ENCODE measurements at places on chromosomes 6 and 20.

- DNase-seq = no peak
Measured at GRCh38 chr6:54541541-54541940, 233.3 kb downstream of the TINAG start.

DNA sequence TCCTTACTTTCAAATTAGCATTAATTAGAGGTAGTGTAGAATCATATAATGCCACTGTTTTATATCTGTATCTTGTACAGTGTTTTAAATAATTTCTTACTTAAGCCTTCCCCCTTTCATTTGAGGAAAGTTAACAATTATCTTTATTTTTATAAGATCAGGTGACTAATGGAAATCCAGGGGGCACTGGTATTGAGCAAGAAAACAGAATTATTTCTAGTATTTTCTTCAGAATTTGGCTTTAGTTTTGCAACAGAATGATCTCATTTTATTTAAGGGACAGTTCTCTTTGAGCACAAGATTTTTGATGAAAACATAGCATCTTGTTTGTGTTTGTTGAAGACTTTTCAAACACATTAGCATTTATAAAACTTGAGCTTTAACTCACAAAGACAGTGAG is 55.9 kb downstream of the RNF217 start:
- no peak for DNase-seq

DNA sequence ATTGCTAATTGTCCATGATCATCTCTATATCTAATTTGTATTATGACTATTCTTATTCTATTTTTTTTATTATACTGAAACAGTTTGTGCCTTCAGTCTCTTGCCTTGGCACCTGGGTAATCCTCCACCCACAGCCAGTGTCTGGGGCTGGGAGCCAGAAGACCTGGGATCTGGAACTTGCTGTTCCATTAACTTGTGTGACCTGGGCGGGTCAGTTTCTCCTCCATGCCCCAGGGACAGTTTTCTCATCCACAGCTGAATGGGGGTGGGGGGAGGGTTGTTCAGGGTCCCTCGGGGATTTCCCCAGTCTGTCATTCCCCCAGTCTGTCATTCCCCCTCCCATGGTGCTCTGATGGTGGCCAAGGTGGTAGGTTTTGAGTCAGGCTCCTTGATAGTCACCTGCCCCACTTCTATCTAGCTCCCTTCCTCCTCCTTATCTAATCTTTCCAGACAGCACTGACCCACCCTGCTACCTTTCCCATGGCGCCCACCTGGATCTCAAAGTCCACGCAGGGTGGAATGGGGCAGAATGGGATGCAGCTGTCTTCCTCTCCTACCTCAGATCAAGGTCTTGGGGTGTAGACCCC is 10.9 kb downstream of the ITPR3 start:
- no peak for DNase-seq

GRCh38 chr6:169579407-169580111 is 122.3 kb downstream of the WDR27 start:
- DNase-seq = no peak

- DNase-seq = no peak
Measured at GRCh38 chr6:88662653-88663174, 300.7 kb downstream of the RNGTT start.

- DNase-seq = no peak
Measured at GRCh38 chr6:3361312-3362037, 95.4 kb downstream of the SLC22A23 start.

GRCh38 chr6:114304304-114304887 is 38.4 kb downstream of the HS3ST5 start:
- DNase-seq = peak; percentile 5

DNA sequence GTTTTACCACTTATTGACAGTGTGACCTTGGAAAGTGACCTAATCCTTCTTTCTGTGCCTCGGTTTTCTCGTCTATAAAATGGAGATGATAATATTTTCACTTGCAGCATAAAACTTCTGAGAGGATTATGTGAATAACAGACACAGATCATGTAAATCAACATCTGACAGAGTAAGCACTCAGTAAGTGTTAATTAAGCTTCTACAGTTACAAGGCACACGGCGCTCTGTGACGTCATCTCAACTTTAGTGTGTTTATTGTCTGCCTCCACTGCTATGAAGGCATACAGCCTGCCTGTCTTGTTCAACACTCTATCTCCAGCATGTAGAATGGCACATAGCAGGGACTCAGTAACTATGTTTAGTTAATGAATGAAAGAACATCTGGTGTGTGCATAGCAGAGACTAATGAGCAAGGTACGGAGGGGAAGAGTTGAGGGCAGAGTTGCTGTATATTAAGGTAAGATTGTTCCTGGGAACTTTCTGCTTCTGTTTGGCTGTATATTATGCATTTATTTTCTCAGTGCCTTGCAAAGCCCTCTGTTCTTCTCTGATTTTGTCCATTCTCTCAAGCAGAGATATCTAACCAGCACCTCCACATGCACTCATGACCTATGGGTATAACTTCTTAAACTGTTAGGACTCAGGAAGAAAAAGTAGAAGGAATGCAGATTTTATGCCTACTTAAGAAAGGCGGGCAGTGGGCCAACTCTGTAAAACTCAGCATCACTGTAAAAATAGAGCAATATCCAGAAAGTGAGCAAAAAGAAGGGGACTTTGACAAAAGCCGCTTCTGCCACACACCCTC is 66.4 kb upstream of the STMND1 start:
- DNase-seq = peak; percentile 3

GRCh38 chr20:48544402-48545339 is 283.1 kb downstream of the PREX1 start:
- DNase-seq = peak; percentile 37

DNA sequence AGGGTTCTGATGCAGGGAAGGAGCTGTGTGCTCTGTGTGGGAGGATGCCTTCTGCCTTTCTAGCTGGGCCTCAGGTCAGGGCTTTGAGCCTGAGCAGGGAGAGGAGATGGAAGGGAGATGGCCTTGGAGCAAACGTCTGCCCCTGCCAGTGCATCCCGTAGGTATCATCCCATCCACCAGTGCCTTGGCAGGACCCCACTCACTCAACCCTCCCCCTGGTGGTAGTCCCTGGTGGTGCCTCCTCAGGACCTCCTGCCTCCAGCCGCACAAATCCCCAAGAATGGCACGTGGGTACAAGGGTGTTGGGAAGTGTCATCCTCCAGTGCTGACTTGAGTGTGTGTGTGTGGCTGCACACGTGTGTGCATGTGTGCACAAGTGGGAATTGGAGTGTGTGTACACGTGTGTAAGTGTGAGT is 23.1 kb upstream of the MICB start:
- no peak for DNase-seq

DNA sequence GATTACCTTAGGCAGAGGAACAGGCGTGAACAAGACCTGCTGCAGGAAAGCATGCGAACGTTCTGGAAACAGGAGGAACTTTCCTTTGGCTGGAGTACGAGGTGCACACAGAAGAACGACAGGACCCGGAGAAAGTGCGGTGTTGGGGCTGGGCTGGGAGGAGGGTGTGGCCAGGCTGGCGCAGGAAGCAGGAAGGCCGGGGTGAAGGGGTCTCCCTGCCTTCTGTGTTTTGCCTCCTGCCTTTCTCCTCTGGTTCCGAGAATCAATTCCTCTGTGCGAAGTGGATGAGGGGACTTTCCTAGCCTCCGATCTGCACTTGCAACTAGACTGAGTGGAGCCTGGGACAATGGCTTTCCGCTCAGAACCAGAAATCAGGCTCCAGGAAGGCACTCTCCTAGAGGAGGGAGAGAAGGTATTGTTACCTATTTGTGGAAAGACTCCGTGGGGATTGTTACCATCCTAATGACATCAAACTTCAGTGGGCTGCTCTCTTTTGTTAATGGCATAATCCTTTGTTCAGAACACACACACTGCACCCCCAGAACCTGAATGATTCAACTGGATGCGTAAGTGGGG is 22.9 kb upstream of the PLEKHG1 start:
- no peak for DNase-seq

- no peak for DNase-seq
Measured at GRCh38 chr6:20907486-20908071, 373.3 kb downstream of the CDKAL1 start.

- DNase-seq = no peak
Measured at GRCh38 chr20:52622081-52622480, 350.1 kb upstream of the TSHZ2 start.

- no peak for DNase-seq
Measured at GRCh38 chr20:33097001-33097400, 17.6 kb downstream of the BPIFB4 start.

GRCh38 chr6:151551223-151551857 is 57.5 kb downstream of the CCDC170 start:
- DNase-seq = no peak

DNA sequence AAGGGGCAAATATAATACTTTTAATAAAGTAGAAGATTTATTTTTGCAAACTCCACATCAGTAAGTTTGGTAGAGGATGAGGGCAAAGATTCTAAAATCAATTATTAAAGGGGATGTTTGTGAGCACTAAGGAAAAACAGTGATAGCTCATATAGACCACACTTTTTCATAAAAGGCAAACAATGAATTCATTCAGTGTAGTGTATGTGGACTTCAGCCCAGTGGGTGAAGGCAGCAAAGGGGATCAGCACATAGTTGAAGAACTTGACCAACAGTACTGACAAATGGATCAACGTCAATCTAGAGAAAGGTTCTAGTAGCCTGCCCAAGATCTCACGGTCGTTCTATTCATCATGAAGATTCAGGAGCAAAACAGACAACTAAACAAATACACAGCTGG is 45.3 kb downstream of the MAK start:
- no peak for DNase-seq

DNA sequence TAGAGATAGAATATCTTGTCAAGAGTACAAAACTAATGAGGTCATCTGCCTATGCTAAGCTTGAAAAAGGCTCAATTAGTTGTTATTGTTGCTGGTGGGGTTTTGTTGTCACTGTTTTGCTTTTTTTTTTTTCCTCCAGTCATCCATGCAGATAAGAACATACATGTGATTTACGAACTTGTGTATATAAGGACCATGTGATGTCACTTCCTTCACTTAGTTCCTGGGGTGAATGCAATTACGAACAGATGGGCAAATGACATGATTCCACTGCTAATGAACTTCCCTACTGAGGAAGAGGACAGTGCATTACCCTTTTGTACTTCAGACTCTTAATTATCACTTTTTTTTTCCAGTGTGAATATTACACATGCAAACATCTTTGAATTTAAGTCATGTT is 1175.3 kb upstream of the GJE1 start:
- DNase-seq = no peak

DNA sequence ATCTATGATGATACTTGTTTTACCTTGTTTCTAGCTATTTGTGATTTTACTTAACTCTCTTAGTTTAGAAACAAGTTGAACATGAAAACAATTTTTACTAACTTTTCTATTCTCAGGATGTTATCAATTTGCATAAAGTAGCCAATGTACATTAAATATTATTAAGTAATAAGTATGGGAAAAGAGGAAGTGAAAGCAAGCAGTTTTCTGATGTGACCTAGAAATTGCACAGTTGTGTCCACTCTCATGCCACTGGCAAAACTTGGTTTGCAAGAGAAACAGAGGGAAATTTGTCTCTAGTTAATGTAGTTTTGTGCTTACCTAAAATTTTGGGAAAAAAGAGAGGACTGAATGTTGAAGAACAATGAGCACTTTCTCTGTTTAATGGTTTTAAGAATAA is 19.2 kb upstream of the TSPYL1 start:
- DNase-seq = no peak

GRCh38 chr6:10383331-10384090 is 31.4 kb downstream of the TFAP2A start:
- peak; percentile 33 for DNase-seq

- DNase-seq = peak; percentile 26
Measured at GRCh38 chr6:47126647-47127391, 84.7 kb upstream of the ADGRF1 start.

DNA sequence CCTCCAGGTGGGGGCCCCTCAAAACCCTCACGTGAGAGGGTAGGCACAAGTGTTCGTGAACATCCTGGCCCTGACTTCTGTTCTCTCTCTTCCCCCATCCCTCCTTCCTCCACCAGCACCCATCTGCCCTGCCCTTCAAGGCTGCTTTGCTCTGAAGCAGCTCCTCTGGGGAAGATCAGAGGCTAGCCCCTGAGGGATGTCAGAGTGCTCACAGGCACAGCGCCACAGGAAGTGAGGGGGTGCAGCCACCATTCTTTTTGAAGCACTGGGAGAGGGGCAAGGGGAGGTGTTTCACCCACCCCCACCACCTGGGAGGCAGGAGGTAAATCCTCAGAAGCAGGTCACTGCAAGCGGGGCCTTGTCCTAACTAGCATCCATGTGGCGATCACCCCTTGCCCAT is 11.4 kb downstream of the MOCS1 start:
- DNase-seq = no peak

DNA sequence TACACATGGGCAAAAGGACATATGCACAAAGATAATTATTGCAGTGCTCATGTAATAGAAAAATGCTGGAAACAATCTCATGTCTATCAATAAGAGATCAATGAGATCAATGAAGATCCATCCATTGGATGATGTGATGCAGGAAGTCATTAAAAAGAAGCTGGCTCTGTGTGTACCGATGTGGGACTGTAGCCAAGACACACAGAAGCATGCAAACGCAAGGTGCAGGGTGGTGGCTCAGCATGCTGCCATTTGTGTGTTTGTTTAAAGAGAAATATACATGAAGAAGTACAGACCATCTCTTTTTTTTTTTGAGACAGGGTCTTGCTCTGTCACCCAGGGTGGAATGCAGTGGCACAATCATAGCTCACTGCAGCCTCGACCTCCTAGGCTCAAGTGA is 33.1 kb upstream of the KCNB1 start:
- DNase-seq = peak; percentile 54

GRCh38 chr20:60713396-60713795 is 538.7 kb upstream of the CDH4 start:
- DNase-seq = no peak

GRCh38 chr6:7073821-7074525 is 33.8 kb upstream of the RREB1 start:
- no peak for DNase-seq

DNA sequence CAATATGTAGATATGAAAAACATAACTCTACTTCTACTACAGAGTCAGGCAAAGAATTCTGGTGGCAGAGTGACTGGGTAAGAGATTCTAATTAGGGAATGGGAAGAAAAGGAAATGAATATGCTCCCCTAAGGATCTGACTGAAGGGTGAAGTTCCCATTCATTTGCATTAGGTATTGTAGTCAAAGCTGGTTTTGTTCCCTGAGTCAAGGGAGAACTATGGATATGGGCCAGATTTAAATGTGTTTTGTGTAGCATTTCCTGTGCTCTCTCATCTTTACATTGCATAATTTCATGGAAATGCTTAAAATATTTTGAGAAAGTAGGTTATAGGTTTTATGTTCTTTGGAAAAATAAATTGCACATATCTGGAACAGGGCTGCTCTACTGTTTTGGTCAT is 299.7 kb downstream of the BTBD3 start:
- no peak for DNase-seq

- no peak for DNase-seq
Measured at GRCh38 chr6:2034256-2034655, 211.1 kb downstream of the GMDS start.

DNA sequence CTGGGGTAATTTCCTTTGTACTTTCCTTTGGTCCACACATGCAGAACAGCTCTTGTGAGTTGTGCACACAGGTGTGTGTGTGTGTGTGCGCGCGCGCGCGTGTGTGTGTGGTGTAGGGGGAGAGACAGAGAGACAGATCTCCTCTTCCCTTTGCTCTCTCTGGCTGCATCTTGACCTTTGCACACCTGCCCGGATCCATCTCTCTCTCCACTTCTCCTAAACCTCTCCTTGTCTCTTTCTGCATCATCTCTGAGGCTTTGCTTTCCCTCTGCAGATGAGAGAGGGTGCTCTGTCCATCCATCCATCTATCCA is 67.0 kb downstream of the SRC start:
- DNase-seq = no peak

Data from SHP77 treated with DMSO at 0.1 percent for 48 hours (cell line).